ENCODE measurements at places on chromosomes 7 and 10. TPM values are rescaled to one million over a fixed set of nuclear protein-coding genes. Genes with fewer than 3 reads are reported as not detected.

DNA sequence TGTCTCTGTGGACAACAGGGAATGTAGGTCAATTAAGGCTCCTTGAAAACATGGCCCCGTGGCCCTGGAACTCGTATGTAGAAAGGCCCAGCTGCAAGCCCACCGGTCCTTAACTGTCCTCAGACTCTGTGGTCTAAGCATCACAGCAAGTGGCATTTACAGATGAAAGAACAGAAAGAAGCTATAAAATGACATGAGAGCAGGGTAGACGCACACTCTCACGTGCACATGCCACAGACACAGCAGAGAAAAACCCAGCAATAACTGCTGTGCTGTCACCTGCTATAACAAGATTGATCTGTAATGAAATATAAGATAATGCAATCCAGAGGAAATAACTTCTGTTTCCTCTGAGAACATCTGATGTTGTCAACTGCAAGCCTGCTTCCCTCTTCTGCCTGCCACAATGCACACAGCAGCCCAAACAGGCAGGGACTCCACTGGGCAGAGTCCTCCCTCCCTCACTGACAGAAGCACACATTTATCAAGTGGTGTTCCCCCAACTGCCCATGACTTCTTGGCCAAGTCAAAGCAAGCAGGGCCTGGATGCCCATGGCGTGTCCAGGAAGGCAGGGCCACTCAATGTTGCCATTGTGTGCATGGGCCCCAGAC, 63.9 kb downstream of the GFRA1 start:
- no peak for DNase-seq

DNA sequence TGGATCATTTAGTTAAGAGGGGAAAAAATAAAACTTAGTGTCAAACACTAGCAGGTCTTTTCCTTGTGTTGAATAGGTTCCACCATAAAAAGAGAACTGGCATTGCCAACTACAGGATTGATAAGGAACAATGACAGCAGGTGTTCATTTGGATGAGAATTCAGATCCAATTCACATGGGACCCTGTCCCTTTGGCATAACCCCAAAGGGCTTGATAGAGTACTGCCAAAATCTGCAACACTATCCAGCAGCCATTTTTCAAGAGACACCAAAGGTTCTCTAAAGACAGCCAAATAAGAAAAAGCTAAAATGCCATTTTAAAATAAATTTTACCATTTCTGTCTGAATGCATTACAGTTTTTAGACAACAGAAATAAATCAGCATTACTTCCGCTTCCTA, 422.3 kb downstream of the DGKB start:
- DNase-seq = no peak

DNA sequence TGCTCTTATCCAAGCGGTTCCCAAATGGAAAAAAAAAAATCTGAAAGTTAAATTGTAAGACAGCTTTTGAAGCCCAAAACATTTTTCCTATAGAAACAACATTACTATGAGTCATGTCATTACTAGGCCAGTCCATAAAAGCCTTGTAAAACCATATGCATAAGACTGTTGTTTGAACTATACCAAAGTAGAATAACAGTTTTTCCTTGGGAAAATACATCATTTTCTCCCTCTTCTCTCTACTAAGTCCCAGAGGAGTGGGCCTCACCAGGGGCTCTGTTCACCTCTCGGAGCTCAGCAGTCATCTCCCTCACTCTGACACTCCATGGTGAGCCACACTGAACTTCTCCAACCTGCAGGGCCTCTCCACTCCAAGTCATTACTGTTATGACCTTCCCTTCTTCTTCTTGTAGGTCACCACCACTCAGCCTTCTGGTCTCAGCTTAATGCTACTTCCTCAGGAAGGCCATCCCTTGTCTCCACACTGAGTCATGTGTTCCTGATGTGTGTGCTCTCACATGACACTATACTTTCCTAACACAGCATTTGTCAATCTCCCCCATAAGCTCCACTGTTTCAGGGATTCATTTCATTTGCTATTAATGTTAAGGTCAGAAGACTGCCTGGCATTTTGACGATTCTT, 32.5 kb downstream of the ZNF438 start:
- no peak for DNase-seq

- no peak for DNase-seq
Observed at GRCh38 chr10:78920011-78920410, 148.8 kb upstream of the ZMIZ1 start.

DNA sequence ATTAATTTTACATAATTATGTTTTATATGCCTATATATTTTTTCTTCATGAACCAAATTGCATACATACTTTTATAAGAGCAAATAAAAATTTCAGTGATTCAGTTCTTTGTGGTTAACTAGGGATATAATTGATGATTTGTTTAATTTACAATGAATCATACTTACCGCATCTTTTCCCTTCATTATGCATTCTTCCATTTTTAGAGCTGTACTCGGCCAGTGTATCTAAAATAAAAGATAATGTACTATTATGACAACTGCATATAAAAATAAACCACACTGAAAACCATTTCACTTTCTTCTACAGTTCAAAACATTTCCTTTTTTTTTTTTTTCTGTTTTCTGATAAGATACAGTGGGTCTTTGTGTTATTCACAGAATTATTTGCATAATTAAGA, 179.9 kb downstream of the SEMA3E start:
- peak; percentile 54 for DNase-seq

- DNase-seq = no peak
Observed at GRCh38 chr10:48625826-48626134, 20.9 kb upstream of the ARHGAP22 start.

- peak; percentile 26 for DNase-seq
Observed at GRCh38 chr7:88169717-88170320, 50.0 kb downstream of the SRI start.

GRCh38 chr10:101770331-101771215, 5.3 kb downstream of the FGF8 start:
- no peak for DNase-seq

DNA sequence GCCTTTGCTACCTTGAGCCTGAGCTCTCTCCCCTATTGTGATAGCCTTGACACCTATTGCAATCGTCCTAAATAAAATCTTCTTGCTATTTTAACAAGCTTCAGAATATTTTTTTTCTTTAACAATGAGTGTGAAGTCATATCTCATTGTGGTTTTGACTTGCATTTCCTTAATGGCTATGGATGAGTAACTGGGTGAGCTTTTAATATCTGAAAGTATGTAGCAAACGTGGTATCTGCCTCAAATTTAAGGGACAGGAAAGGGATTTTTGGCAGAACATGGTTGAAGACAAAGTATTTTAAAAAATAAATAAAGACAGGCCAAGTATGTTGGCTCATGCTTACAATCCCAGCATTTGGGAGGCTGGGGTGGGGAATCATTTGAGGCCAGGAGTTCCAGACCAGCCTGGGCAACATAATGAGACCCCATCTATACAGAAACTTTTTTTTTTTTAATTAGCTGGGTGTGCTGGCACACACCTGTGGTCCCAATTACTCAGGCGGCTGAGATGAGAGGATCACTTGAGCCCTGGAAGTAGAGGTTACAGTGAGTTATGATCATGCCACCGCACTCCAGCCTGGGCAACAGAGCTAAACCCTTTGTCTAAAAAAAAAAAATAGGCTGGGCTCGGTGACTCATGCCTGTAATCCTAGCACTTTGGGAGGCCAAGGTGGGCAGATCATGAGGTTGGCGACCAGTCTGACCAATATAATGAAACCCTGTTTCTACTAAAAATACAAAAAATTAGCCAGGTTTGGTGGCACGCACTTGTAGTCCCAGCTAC, 319.3 kb upstream of the NRP1 start:
- DNase-seq = peak; percentile 95

GRCh38 chr10:105769248-105770184, 1128.4 kb downstream of the SORCS3 start:
- DNase-seq = no peak

DNA sequence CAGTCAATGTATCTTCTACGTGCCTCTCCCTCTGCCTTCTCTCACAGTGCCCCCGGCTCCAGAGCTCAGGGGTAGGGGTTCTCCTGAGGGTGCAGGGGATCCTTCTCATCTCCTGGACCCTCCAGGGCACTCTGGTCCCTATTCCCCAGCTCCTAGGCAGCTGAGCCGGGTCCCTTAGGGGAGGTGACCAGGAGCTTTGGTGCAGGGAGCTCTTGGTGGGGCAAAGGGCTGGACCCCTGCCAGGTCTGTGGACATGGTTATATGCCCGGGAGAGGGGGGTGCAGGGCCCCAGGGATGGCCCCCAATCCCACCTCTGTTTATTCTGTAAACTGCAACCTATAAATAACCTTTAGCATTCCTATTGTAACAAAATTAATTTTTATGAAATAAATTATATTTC, 16.6 kb upstream of the SLC29A3 start:
- no peak for DNase-seq

DNA sequence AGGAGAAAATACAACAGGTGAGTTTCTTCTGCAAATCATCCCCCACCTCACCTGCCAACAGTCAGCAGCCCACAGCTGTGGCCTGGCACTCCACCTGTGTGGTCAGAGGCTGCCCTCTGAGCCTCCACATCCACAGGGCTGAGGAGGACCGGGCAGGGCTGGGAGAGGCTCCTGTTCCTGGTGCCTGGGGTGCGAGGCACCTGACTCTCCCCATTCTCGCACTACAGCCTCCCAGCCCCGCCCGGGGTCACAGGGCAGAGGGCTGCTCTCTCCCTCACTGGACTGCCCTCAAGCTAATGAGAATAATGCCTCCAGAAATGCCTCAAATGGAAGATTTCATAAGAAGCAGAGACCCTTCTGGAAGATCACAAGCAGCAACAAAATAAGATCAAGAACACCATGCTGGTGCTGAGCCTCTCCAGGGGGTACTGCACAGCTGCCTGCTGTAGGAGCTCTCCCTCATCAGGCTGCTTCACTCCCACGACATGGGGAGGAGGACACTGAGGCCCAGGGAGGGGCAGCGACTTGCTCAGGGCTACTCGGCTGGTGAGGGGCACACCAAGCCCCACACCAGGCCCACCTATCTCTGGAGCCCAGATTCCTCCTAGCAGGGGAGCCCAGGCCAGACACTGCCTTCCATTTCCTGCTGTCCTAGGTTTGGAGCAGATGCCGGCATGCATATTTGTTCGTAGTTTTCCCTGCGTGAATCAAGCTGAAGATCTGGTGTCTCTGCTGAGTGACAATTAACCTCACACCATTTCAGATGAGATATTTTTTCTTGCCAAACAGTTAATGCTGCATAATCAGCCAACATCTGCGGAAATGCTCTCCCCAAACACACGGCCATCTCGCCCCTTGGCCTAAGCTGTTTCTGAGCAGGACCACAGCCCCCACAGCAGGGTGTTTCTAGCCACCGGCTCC, 76.5 kb downstream of the FAM53B start:
- no peak for DNase-seq

DNA sequence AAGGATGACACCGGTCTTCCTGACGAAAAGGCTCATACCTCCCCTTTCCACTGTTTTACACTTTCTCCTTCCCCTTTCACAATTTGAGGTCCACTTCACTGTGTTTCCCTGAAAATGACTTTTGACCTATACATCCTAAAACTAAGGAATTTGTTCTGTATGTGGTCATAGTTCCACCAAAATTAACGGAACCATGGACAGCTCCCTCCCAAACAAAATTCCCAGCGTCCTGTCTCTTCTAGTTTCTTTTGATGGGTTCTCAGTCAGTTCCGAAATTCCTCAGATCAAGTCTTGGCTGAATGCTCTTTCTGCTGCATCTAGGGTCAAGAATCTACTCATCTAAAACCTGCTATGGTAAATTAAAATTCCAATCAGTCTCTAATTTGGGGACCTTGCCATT, 1191.9 kb downstream of the CNTNAP2 start:
- no peak for DNase-seq

DNA sequence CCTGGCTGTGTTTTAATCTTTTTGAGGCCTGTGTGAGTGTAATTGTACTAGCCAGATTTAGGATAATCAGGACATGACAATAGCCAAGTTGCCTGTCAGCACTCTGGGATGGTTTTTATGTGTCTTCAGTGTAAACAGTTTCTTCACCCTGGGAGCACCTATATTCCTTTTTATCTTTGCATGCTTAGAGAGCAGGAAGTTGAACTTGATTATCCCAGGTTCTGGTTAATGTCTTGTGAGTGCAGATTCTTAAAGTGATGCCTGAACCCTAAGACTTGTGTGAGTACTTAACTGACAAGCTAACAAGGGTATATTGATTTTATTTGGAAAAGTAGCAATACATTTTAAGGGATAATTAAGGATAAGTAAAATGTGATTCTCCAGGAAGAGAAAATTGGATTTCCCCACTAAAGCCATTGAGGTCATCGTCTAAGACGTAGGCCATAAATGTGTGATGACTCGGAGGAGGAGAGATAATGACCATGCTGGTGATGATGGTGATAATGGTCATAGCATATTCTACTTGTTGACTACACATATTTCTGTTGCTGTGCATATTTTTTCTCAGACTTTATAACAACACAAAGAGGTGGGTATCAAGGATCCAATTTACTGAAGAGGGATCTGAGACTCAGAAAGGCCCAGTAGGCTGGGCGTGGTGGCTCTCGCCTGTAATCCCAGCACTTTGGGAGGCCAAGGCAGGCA, 234.7 kb downstream of the CAMK1D start:
- no peak for DNase-seq

GRCh38 chr10:24237801-24238395, 29.0 kb downstream of the KIAA1217 start:
- no peak for DNase-seq

GRCh38 chr10:129030996-129031843, 435.8 kb upstream of the MGMT start:
- peak; percentile 63 for DNase-seq

DNA sequence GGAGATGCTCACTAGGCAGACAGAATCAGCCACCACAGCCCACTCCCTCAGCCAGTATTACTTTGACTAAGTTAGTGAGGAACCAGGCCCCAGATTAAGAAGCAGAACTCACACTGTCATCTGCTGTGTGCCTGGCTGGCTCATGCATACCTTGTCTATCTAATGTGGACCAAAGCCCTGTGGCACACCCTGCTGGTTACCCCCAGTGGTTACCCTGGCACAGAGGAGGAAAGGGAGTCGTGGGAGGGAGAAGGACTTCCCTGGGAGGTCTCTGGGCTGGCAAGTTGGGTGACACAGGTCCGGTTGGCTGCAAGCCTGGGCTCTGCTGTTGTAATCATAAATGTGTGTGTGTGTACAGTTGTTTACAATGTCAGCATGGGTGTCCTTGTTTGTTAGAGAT, 7.5 kb upstream of the SH2D4B start:
- peak; percentile 8 for DNase-seq

Gene BAZ1B
- 75.6 TPM for total RNA-seq

Gene TM9SF3
- 73.8 TPM for total RNA-seq

Gene CACNB2
- total RNA-seq = 2.1 TPM

Gene SUMF2
- total RNA-seq = 199 TPM

Gene NME8
- not detected for total RNA-seq

Gene CDK13
- 77.8 TPM for total RNA-seq

Gene UBE3C
- 81.3 TPM for total RNA-seq

Gene NPFFR1
- not detected for total RNA-seq

Gene OPN4
- not detected for total RNA-seq

Gene URGCP
- total RNA-seq = 24.7 TPM
